ENCODE measurements at places on chromosomes 1 and 21. TPM values are rescaled to one million over a fixed set of nuclear protein-coding genes. Genes with fewer than 3 reads are reported as not detected.

DNA sequence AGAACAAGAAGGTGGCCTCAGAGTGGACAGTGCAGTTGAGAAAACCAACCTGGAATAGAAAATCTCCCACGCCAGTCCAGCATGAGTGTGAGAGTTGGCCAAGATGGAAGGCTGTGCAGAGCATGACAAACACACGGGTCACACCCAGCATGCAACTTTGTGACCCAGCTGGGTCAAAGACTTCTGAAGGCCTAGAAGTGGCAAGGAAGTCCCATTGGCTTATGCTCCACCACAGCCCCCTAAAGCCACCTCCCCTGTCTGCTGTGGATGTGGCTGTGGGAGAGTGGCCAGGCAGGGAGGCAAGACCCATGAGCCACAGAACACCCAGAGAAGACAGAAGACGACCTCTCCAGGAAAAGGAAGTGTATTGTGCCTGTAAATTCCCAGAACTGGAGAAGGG is 13.6 kb downstream of the BATF3 start:
- no peaks in the 10 kb centered on the region for H3K27me3 ChIP-seq
- peaks cover 50% of the 10 kb centered on the region for H3K4me1 ChIP-seq
- DNase-seq, result no peak
- H3K36me3 ChIP-seq, result peaks cover 19% of the 10 kb centered on the region

DNA sequence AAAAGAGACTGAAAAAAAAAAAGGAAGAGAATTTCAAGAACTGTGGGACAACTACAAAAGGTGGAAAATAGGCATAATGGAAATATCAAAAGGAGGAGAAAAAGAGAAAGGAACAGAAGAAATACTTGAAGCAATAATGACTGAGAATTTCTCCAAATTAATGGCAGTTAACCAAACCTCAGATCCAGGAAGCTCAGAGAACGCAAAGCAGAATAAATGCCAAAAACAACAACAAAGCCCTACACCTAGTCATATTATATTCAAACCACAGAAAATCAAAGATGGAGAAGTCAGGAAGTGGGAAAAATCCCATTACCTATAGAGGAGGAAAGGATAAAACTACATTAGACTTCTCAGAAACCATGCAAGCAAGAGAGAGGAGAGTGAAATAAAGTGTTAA is 20.7 kb upstream of the AHCYL1 start:
- H3K27me3 ChIP-seq, result peaks cover 27% of the 10 kb centered on the region
- no peak for DNase-seq
- no peak overlapping the region for H3K27ac ChIP-seq
- H3K4me1 ChIP-seq, result no peaks in the 10 kb centered on the region
- no peaks in the 10 kb centered on the region for H3K36me3 ChIP-seq

DNA sequence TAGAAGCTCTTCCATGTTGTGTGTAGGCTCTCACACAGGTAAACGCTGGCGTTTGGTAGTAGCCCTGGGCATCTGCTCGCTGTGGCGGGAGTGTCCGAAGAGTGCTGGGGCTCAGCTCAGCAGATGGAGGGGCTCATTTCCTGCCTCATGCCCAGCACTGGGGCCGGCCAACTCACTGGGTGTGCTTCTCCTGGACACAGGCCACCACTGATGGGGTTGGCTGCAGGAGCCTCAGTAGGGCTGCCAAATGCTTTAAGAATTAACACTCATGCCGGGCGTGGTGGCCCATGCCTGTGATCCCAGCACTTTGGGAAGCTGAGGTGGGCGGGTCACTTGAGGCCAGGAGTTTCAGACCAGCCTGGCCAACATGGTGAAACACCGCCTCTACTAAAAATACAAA is 20.9 kb downstream of the UQCRHL start:
- H3K27ac ChIP-seq, result no peak overlapping the region
- peaks cover 2% of the 10 kb centered on the region for H3K27me3 ChIP-seq
- no peaks in the 10 kb centered on the region for H3K4me1 ChIP-seq
- DNase-seq, result no peak
- no peak overlapping the region for H3K4me3 ChIP-seq
- no peaks in the 10 kb centered on the region for H3K36me3 ChIP-seq

DNA sequence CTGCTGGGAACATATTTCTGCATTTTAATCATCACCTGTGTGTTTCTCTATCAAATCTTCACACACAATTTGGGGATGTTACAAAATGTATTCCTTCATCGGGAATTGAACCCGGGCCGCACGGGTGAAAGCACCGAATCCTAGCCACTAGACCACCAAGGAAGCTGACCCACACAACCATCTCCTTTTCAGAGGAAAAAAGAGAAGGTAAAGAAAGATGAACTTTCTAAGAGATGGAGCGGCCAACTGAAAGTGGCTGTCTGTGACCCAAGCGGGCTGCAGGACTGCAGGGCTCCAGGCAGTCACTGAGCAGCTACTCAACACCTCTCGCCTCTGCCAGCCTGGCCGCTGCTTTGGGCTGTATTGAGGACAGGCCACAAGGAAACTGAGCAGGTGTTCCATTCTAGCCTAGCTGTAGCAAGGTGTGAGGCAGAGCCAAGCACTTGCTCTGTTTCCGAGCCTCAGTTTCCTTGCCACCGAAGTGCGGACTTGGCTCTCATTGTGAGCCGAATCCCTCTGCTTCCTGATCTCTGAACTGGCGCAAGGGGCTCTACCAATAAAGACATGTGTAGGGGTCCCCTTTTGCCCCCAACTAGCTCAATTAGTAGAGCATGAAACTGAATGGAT is 156.9 kb upstream of the NBPF11 start:
- no peak for DNase-seq
- H3K27ac ChIP-seq, result no peak overlapping the region
- H3K27me3 ChIP-seq, result peaks cover 62% of the 10 kb centered on the region
- no peak overlapping the region for H3K4me3 ChIP-seq
- peaks cover 21% of the 10 kb centered on the region for H3K4me1 ChIP-seq

- H3K27ac ChIP-seq, result no peak overlapping the region
- no peak for DNase-seq
- H3K36me3 ChIP-seq, result no peaks in the 10 kb centered on the region
- no peak overlapping the region for H3K4me3 ChIP-seq
- no peaks in the 10 kb centered on the region for H3K4me1 ChIP-seq
Observed at GRCh38 chr1:4969556-4970129, 315.2 kb downstream of the AJAP1 start.

GRCh38 chr1:3948344-3948743 is 48.3 kb upstream of the C1orf174 start:
- DNase-seq, result no peak
- H3K27ac ChIP-seq, result no peak overlapping the region
- no peaks in the 10 kb centered on the region for H3K36me3 ChIP-seq
- H3K27me3 ChIP-seq, result peaks cover 5% of the 10 kb centered on the region
- H3K4me3 ChIP-seq, result no peak overlapping the region

DNA sequence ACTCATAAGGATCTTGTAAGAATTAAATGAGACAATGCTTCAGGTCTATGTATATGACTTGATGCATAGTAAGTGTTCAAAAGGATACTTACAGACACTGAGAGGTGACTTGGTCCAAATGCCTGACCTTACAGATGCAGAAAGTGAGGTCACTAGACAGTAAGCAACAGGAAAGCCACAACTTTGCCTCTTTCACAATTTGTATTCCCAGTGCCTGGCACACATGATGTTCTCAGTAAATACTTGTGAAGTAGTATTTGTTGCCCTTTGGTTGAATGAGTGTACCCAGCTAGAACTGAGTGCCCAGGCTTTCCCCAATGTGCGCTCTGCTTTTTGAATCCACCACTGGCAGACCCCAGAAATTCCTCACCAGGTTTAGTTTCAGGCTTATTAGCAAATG is 105.1 kb downstream of the BEND5 start:
- H3K36me3 ChIP-seq, result no peaks in the 10 kb centered on the region
- H3K4me1 ChIP-seq, result no peaks in the 10 kb centered on the region
- peaks cover 19% of the 10 kb centered on the region for H3K27me3 ChIP-seq
- DNase-seq, result no peak
- no peak overlapping the region for H3K27ac ChIP-seq

DNA sequence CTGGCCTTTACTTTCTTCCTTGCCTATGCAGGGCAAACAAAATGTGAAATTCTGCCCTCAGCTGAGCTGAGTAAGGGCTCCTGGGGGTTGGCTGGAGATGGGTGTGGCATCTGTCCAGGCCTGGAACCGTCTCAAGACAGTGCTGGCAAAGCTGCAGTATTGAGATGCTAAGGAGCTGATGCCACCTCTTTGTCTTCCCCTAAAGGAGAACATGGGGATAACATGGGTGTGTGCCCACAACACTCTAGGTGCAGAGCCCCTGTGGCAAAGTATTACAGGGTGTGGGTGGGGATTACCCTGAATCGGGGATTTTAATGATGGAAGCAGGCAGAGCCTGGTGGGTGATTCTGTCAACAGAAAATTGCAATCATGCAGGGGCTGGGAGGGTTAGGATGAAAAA is 2.5 kb upstream of the ST3GAL3 start:
- no peaks in the 10 kb centered on the region for H3K27me3 ChIP-seq
- H3K4me3 ChIP-seq, result no peak overlapping the region
- peaks cover 28% of the 10 kb centered on the region for H3K4me1 ChIP-seq
- H3K27ac ChIP-seq, result peak overlapping the region; percentile 65

DNA sequence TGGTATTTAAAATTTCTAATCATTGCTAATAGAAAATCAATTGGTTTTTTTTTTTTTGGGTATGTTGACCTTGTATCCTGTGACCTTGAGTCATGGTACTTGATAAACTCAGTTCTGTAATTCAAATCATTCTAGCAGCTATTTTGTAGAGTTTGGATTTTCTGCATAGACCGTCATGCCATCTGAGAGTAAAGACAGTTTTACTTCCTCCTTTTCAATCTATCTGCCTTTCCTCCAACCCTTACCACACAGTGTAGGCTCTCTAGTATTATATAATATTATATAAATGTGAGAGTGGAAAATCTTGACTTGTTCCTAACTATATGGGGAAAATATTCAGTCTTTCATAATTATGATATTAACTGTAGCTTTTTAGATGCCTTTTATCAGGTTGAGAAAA is 7.0 kb downstream of the TDRD5 start:
- no peak overlapping the region for H3K4me3 ChIP-seq
- H3K4me1 ChIP-seq, result no peaks in the 10 kb centered on the region
- H3K27ac ChIP-seq, result no peak overlapping the region
- peaks cover 8% of the 10 kb centered on the region for H3K27me3 ChIP-seq
- no peak for DNase-seq

DNA sequence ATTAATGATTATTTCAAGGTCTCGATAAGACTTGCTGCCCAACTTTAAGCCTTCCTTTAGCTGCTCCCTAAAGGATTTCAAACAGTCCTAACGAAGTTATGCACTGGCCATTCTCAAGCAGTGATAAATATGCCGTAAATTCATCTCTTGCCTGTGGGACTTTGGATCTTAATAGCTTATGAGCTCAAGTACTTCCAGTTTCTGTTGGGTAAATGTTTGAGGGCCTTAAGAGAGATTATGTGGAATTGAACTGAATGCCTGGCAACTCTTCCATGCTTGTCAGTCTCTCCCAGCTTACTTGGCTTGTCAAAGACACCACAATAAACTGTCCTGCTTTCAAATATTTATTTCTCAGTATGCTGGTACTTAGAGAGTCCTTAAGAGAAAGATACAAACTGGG is 3.5 kb upstream of the OR10J4 start:
- H3K4me3 ChIP-seq, result no peak overlapping the region
- no peaks in the 10 kb centered on the region for H3K4me1 ChIP-seq
- no peak for DNase-seq
- H3K27me3 ChIP-seq, result peaks cover 5% of the 10 kb centered on the region

- no peak overlapping the region for H3K4me3 ChIP-seq
- peaks cover 32% of the 10 kb centered on the region for H3K36me3 ChIP-seq
- DNase-seq, result peak; percentile 13
- no peaks in the 10 kb centered on the region for H3K27me3 ChIP-seq
Observed at GRCh38 chr21:43877936-43878575, 13.0 kb downstream of the AGPAT3 start.

GRCh38 chr1:182185842-182186756 is 124.6 kb upstream of the ZNF648 start:
- DNase-seq, result no peak
- H3K36me3 ChIP-seq, result no peaks in the 10 kb centered on the region
- no peak overlapping the region for H3K27ac ChIP-seq
- H3K4me3 ChIP-seq, result no peak overlapping the region
- H3K27me3 ChIP-seq, result peaks cover 3% of the 10 kb centered on the region

- no peaks in the 10 kb centered on the region for H3K27me3 ChIP-seq
- H3K4me3 ChIP-seq, result peak overlapping the region; percentile 1
- peaks cover 36% of the 10 kb centered on the region for H3K36me3 ChIP-seq
- no peak for DNase-seq
Observed at GRCh38 chr1:31901838-31902509, 36.2 kb downstream of the PTP4A2 start.

DNA sequence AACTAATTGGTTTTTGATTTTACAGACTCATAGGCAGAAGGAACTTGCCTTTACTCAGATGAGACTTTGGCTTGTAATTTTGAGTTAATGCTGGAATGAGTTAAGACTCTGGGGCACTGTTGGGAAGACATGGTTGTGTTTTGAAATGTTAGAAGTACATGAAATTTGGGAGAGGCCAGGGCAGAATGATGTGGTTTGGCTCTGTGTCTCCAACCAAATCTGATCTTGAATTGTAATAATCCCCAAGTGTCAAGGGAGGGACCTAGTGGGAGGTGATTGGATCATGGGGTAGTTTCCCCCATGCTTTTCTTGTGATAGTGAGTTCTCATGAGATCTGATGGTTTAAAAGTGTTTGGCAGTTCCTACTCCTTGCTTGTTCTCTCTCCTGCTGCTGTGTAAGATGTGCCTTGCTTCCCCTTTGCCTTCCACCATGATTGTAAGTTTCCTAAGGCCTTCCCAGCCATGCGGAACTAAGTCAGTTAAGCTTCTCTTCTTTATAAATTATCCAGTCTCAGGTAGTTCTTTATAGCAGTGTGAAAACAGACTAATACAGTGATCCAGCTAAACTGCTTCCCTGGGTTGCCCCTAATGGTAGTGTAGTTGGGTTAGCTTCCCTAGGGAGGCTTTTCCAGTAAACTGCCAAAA is 10.2 kb downstream of the CPT2 start:
- H3K4me3 ChIP-seq, result no peak overlapping the region
- DNase-seq, result no peak
- H3K27ac ChIP-seq, result peak overlapping the region; percentile 34
- H3K27me3 ChIP-seq, result no peaks in the 10 kb centered on the region

- H3K27ac ChIP-seq, result no peak overlapping the region
- H3K27me3 ChIP-seq, result no peaks in the 10 kb centered on the region
- DNase-seq, result no peak
Observed at GRCh38 chr1:222140206-222140605, 398.3 kb upstream of the DUSP10 start.

TRABD2B gene
- total RNA-seq, result not detected

STYXL2 gene
- not detected for total RNA-seq

MYOG gene
- not detected for total RNA-seq

APCS gene
- total RNA-seq, result not detected

IQCC gene
- 4.9 TPM for total RNA-seq

DDR2 gene
- total RNA-seq, result 0.34 TPM

RGSL1 gene
- total RNA-seq, result not detected

All from activated naive CD8-positive, alpha-beta T cell treated with anti-CD3 and anti-CD28 coated beads, Interleukin-2, amount 10 ng/mL, durations not matched to agents 7 days and 5 days (primary cell).